CD4-positive, alpha-beta T cell (primary cell): ENCODE measurements at places on chromosomes 7 and 10.

GRCh38 chr7:137893143-137893742 lies 46.5 kb upstream of the DGKI start:
- no peak for DNase-seq

- DNase-seq = no peak
These were observed 144.1 kb downstream of the C10orf105 start for GRCh38 chr10:71575451-71575850.

GRCh38 chr10:67875340-67876238 lies 8.9 kb upstream of the SIRT1 start:
- no peak for DNase-seq

DNA sequence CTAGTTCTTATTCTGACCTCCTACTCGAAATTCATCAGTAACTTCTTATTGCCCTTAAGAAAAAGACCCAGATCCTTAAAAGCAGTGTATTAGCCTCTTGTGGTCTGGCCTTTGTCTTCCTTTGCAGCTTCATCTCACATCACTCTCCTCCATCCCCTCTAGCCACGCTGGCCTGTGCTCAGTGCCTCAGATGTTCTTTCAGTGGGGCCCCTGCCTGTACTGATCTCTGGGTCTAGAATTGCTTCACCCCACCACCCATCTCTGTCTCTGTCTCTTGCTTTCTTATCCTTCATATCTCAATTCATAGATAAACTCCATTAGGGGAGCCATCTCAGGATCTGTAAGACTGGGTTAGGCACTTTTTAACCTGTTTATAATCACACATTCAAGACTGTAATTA lies 1178.5 kb upstream of the C7orf33 start:
- no peak for DNase-seq

DNA sequence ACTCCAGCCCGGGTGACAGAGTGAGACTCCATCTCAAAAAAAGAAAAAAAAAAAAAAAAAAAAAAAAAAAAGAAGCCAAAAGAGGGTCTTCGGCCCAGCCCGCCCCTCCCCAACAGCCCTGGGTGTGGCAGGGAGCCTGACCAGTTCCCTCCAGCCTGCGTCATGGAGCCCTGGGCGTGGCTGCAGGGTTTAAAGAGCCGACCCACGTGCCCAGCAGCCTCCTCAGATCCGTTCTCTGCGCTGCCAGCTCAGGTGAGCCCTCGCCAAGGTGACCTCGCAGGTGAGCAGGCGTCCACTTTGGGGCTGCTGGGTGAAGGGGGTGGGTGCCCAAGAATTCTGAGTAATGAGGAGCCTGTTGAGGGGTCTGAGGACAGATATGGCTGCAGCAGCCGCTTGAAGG lies at the start of gene FXYD4:
TSS of gene FXYD4 (plus strand) at position 219 of the 400 bp plus-strand sequence. CDS start 2,111 bp downstream, outside the sequence.
- DNase-seq = no peak

GRCh38 chr7:20260223-20260622 lies 43.0 kb upstream of the MACC1 start:
- no peak for DNase-seq

DNA sequence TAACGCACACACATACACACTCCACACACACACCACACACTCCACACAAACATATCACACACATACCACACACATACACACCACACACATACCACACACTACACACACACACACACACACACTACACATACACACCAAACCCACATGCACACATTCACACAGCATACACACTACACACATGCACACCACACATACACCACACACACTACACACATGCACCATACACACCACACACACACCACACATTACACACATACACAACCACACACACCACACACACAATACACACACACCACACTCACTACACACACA lies 66.3 kb downstream of the MKI67 start:
- no peak for DNase-seq

- DNase-seq = no peak
These were observed 602.9 kb downstream of the IPMK start for GRCh38 chr10:57664815-57665214.

DNA sequence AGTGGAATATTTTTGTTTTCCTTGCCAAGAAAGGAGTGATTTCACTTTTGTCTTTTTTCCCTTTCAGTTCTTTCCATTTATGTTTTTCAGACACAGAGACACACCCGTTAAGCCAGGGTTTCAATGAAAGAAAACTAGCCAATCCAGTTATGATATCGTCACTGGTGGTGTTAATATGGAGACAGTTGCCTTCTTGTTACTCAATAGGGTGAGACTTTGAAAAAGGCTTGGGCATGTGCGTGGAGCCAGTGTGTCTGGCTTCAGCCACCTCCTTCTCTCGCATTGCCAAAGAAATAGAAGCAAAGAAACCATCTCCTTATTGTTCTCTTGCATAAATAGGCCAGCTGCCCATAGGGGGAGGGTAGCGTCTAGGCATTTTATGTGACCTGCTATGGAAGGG lies 84.1 kb upstream of the DLX6 start:
- no peak for DNase-seq

- DNase-seq = no peak
These were observed 127.2 kb downstream of the CFAP58 start for GRCh38 chr10:104480797-104481196.

- no peak for DNase-seq
These were observed 525.7 kb downstream of the KCNMA1 start for GRCh38 chr10:77111611-77112550.

DNA sequence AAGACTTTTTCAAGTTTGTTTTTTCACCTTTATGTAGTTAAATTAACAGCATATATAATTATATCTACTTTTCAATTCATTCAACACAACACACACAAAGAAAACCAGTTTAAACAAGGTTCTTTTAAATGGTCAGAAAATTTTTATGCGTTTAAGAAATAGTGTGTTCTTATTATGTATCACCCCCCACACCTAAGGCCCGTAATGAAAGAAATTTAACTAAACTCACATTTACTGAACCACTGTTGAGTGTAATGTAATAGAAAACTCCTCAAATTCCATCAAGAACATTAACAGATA lies 19.0 kb upstream of the ITGB8 start:
- DNase-seq = no peak

- no peak for DNase-seq
These were observed 65.8 kb upstream of the ZEB1 start for GRCh38 chr10:31253237-31253636.

DNA sequence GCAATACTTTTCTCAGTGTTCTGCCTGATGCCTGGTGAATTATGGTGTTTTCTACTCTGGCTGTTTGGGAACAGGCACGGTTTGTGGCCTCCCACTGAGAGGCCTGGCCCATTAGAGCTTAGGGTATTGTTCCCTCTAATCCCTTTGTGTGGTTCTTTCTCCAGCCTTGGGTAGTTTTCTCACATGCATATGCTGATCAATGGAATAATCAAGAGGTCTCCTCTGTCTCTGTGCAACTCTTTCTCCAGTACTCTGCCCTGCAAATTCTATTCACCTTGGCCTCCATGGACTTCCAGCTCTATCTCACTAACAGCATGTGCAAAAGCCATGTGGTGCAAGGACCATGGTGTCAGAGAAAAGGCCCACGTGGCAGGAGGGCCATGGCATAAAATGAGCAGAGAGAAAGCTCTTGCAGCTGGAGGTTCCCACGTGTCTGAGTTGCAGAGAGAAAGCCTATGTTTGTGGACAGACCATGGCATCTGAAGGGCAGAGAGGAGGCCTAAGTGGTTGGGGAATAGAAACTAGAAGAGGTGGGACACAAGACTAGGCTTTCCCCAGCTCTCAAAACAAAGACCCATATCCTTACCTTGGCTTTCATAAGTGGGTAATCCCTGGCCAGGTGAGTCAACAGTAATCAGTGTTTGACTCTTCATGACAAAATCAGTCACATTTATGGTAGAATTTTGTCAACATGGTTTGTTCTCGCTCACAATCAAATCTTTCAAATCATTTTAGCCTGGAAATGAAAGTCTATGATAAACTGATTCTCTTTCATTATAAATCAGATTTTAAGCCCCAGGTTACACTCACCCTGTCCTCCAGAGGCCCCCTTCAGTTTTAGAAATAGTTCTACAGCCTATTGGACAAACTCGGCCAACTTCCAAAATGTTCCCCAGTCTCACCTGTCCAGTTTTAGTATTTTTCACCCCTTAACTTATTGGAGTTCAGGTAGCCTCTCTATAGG lies 17.3 kb downstream of the OPALIN start:
- DNase-seq = no peak

DNA sequence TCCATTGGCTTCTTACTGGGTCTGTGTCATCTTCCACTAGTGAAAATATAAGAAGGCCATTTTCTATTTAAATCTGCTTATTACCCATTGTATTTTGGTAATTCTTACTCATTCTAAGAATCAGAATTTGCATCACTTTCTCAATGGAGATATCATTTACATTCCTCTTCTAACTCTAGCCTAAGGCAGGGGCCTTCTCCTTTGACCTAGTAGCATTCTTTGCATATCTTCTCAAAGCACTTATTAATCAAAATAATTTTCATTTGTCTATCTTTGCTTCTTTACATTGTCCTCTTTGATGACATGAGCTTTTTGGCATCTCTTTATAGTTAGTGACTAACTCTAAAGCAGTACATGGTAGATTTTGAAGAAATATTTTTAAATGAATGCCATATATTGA lies 400.9 kb upstream of the SEMA3D start:
- no peak for DNase-seq

- DNase-seq = no peak
These were observed 16.3 kb downstream of the ZMIZ2 start for GRCh38 chr7:44764665-44765578.

- no peak for DNase-seq
These were observed 63.3 kb downstream of the IMMP2L start for GRCh38 chr7:111499027-111499426.

GRCh38 chr7:156603629-156604028 lies 36.9 kb upstream of the RNF32 start:
- DNase-seq = no peak

DNA sequence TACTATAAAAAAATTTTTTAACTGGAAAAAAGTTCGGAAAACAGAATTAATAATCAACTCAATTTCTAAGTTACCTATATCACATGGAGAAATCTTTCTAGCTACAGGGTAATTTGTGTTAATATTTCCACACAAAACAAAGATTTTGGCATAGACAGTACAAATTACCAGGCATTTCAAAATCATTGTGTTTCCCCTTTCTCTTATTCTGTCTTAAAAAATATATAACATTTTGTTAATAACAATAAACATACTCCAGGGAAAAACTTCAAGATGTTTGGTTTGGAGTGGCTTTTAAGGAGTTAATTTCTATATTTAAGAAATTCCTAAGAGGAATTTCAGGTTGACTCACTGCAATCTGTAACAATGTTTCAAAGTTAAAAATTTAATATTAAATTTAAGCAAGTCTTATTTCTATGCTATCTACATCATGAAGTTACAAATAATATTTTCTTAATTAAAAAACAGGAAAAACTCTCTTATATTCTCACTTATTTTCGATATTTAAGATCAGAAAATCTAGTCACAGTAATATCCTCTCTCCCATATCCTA lies 132.6 kb downstream of the NRBF2 start:
- no peak for DNase-seq

DNA sequence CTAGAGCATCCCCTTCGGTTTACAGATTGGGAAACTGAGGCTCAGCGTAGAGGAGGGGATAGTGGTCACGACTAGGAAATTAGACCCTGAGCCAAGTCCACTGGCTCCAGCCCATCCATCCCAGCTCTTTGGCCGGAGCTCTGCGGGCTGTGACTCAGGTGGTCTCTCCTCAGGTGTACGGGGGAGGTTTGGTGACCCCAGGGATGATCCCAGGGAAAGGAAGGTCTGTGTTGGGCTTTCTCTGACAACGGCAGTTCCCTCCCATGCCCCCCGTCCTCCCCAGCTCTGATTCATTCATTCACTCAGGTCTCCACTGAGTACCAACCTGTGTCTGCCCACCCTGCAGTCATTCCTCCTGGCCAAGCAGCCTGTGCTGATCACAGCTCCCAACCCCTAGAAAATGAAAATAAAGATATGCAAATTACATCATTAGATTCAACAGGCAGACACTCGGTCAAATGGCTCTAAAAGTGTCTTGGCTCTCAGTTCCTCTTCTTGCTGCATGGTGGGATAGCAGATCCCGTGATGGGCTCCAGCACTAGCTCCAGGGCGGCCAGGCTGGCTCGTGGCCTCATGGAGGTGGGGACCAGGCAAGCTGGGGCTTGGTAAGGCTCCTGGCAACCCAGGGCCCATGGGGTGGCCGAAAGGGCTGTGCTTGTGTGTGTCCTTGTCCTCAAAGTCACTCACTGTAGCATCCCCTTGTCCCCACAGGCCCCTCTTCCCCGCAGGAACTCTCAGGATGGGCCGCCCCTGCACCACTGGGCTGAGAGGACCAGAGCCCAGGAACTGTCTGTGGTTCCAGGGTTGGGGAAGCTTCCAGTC lies 37.8 kb downstream of the CLRN3 start:
- no peak for DNase-seq

DNA sequence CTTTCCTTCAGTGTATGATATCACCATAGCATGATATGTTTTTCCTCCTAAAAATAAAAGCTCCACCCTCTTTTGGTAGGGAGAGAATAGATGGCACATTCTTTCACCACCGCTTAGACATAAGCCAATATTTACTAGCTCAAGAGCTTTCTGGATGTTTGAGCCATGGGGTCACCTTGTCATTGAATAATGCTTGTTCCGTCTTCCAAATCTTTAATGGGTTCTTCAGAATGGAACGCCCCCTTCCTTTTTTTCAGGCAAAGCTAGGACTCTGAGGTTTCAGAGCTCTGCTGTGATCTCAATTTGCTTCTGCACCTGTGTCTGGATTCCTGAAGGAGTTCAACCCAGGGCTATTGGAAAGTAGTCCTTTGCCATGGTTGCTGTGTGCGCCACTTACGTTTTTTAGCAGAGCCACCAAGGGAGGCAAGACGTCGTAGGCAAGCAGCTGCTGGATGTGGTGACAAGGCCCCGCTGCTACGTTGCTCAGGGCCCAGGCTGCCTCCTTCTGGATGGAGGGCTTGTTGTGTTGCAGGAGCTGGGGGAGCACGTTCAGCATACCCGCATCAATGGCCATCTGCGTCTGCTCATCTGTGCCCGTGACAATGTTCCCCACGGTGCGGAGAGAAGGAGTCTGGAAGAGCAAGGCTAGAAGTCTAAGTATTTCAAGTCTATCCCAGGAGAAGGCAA lies 23.2 kb downstream of the KPNA7 start:
- DNase-seq = no peak

DNA sequence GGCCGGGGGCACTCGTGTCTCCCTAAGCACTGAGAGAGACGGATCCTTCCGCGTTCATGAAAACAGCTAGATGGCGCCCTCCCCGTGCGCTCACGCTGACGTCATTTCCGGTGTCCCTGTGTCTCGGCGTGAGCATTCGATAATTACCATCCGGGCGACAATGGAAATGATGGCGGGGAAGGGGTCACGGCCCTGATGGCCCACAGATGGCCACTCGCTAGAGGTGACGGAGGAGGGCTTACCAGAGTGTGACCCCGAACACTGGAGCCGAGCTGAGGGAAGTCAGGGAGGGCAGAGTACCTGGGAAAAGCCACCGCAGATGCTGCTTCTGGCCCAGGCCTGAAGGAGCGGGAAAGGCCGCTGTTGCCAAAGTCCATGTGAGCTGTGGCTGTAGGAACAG lies 222.9 kb downstream of the TCERG1L start:
- DNase-seq = no peak
